Activated CD4-positive, CD25-positive, alpha-beta regulatory T cell treated with anti-CD3 and anti-CD28 coated beads, Interleukin-2, amount 50 U/mL, for 24 hours (primary cell): ENCODE measurements at places on chromosomes 7 and 10.

- ATAC-seq = no peak
These were observed 41.4 kb upstream of the GHITM start for GRCh38 chr10:84097787-84098353.

DNA sequence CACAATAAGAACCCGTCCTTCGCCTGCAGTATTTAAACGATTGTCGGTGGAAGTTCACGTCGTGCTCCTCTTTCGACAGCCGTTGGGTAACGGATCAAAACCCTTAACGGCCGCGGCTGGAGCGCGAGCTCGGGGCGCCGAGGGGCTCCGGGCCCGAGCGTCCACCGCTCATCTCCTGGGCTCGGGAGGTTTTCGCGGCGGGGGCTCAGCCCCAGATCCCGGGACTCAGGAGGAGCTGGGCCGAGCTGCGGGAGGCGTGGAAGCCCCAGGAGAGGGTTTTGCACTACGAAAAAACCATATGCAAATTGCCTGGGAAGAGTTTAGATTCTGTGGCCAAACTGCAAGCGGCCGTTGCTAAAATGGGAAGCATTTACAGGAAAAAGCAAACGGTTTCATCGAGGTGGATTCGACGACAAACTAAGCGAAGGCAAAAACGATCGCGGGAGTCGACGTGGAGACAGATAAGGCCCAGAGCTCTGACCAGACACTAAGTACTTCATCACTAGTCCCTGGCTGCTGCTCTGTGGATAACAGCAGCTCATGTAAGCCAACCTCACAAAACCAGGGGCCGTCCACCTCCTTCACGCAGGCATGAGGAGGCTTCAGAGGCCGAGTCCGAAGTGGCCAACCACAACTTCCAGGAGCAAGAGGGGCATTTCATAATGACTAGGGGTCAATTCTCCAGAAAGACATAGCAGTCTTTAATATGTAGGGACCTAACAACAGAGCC lies 129.7 kb downstream of the MARCHF5 start:
- ATAC-seq = no peak

GRCh38 chr10:108421266-108421665 lies 1256.8 kb upstream of the SORCS1 start:
- ATAC-seq = no peak

DNA sequence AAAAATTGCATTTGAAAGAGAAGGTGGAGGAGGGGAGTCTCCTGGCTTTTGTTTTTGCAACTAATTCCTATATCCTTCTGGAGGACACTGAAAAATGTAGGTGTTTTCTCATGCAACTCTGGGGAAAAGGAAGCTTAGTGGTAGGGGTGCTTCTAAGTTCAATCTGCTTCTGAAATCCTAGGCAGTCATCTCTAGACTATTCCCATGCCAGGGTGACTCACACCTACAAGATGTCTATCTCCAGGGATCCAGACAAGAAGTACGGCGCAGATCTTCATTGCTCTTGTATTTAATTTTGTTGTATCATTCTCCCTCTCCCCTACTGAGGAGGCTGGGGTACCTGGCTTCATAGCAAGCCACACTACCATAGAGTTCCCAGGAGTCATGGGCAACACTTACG lies 258.8 kb downstream of the PHF14 start:
- no peak for ATAC-seq

DNA sequence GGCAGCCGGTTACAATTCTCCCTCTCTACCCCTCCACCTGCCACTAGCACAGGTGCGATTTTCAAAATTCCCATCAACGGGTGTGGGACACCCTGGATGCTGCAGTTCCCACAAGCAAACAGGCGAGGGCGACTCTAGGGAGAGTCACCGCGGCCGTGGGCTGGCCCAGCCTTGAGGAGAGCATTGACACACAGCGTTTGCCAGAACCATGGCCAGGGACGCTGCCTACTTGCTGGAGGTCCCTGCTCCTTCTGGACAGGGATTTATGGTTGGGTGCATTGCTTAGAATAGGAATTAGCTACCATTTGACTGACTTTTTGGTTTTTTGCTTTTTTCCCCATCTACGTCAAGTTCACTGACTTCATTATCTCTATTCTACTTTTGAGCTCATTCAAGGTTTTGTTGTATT lies 19.0 kb upstream of the CLDN4 start:
- ATAC-seq = peak; percentile 85

- ATAC-seq = no peak
These were observed 569.1 kb downstream of the DNAJB6 start for GRCh38 chr7:157905651-157906461.

GRCh38 chr7:111014079-111014478 lies 76.8 kb upstream of the LRRN3 start:
- no peak for ATAC-seq
